Right atrium auricular region (tissue), 2 donors: ENCODE measurements at places on chromosomes 2 and 18. TPM values are rescaled to one million over a fixed set of nuclear protein-coding genes. Genes with fewer than 3 reads are reported as not detected.

DNA sequence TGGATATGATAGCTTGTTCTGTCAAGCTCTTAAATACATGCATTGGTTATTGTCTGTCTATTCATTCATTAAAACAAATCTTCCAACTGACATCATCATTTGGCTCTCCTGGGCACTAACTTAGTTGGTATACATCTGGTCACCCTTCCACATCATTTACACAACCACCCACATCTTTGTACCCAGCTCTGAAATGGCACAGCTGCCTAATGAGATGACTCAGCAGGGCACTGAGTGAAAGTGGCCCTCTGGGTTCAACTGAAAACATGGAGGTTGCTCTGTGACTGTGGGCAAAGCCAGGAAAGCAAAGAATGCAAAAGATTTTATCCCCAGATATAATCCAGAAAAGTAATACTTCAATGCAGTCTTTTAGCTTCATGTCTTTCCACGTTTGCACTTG, 234.0 kb upstream of the MAP2 start:
- no peaks in the 10 kb centered on the region for H3K27me3 ChIP-seq
- H3K36me3 ChIP-seq: no peaks in the 10 kb centered on the region
- H3K4me3 ChIP-seq: no peak overlapping the region
- H3K4me1 ChIP-seq: no peaks in the 10 kb centered on the region
- DNase-seq: no peak

DNA sequence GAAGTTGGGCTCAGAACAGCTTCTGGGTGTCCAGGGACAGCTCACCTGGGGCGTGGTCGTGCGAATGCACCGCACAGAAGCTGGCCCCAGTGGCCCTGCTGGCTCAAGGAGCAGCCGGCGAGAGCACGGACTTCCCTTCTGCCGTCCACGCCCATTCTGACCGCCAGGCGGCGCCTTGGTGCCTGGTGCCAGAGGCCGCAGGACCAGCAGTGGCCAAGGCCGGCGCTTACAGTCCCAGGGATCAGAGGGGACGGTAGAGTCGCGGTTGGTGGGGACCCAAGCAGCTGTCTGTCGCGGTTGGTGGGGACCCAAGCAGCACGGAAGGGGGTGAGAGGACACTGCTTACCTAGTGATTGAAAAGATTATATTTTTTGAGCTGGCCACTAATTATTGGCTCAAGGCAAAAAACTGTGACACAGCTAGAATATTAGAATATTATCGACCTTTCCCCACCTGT, 25.7 kb downstream of the NPPC start:
- H3K4me3 ChIP-seq: no peak overlapping the region
- no peak overlapping the region for H3K27ac ChIP-seq
- no peaks in the 10 kb centered on the region for H3K36me3 ChIP-seq
- no peaks in the 10 kb centered on the region for H3K4me1 ChIP-seq
- peak; percentile 68 for DNase-seq

Gene MSTN
- total RNA-seq: 0.19 TPM

Gene SRBD1
- 5.3 TPM for total RNA-seq

Gene CACNB4
- total RNA-seq: 0.37 TPM

- no peaks in the 10 kb centered on the region for H3K36me3 ChIP-seq
- no peak overlapping the region for H3K27ac ChIP-seq
- no peaks in the 10 kb centered on the region for H3K4me1 ChIP-seq
- H3K4me3 ChIP-seq: no peak overlapping the region
Measured at GRCh38 chr2:170917219-170917913, 11.7 kb upstream of the GORASP2 start.

DNA sequence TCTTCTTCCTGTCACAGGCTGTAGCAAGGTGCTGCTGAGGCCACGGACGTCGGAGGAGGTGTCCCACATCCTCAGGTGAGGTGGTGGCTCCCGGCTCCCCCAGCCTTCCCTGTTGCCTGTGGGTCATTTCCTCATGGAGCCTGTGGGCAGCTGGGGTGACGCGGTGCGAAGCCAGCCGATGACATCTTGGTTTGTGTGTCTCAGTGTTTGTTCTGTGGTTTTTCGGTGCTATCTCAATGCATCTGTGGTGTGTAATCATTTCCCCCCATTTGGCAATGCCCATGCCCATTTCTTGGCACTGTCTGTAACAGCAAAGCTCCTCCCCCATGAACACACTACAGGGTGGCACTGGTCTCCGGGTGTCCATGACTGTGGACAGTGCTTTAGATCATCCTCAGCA, 6.6 kb downstream of the D2HGDH start:
- no peak overlapping the region for H3K27ac ChIP-seq
- H3K36me3 ChIP-seq: peaks cover 17% of the 10 kb centered on the region
- H3K27me3 ChIP-seq: no peaks in the 10 kb centered on the region
- H3K4me1 ChIP-seq: peaks cover under 1% of the 10 kb centered on the region
- no peak for DNase-seq

- no peaks in the 10 kb centered on the region for H3K27me3 ChIP-seq
- H3K36me3 ChIP-seq: no peaks in the 10 kb centered on the region
Measured at GRCh38 chr2:235390816-235391194, 103.0 kb upstream of the AGAP1 start.

Gene PHLPP1
- 5.9 TPM for total RNA-seq

DNA sequence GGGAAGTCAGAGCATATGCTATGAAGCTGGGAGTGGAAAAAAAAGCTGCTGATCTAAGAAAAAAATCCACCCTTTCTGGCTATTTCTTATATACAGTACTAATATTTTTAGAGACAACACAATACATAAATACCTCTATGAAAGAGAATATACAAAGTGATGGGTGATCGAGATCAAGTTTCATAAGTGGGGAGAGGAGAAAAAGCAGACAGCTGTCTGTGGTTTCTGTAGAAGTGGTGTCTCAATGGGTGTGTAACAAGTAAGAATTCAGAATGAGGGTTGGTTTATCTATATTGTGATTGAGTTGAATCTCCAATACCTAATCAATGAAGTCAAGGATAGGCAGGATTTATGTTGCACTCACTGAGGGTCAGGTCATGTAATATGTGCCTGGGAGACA, 191.0 kb downstream of the HNMT start:
- no peak for DNase-seq
- no peaks in the 10 kb centered on the region for H3K4me1 ChIP-seq
- H3K36me3 ChIP-seq: no peaks in the 10 kb centered on the region
- H3K27ac ChIP-seq: no peak overlapping the region

- H3K36me3 ChIP-seq: no peaks in the 10 kb centered on the region
- peak; percentile 44 for DNase-seq
- no peaks in the 10 kb centered on the region for H3K27me3 ChIP-seq
- no peak overlapping the region for H3K27ac ChIP-seq
- no peaks in the 10 kb centered on the region for H3K4me1 ChIP-seq
Measured at GRCh38 chr2:241797441-241798080, 11.4 kb upstream of the NEU4 start.

Gene FOXI3
- total RNA-seq: not detected

Gene PLGLB2
- total RNA-seq: 0.26 TPM

Gene ZDBF2
- 10.6 TPM for total RNA-seq

Gene CNGA3
- total RNA-seq: not detected

DNA sequence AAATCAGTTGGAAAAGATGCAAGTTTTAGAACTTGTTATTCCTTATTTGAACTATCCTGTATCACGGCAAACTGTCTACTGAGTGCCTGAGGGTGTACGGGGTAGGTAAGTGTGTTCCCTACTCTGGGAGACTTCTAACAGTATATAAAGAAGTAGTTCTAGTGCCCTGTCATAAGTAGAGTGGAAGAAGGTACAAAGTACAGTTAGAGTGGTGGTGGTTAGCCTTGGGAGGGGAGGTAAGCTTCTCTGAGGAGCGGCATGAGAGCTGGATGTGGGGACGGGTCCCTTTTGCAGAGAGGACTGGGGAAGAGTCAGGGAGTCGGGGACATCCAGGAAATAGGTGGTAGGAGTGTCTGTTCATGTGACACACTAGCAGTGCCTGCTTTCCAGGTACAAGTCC, 48.5 kb downstream of the DGKD start:
- no peaks in the 10 kb centered on the region for H3K36me3 ChIP-seq
- H3K4me1 ChIP-seq: no peaks in the 10 kb centered on the region
- DNase-seq: no peak
- no peak overlapping the region for H3K4me3 ChIP-seq
- no peak overlapping the region for H3K27ac ChIP-seq

- peak overlapping the region; percentile 55 for H3K27ac ChIP-seq
- H3K4me3 ChIP-seq: no peak overlapping the region
- DNase-seq: no peak
- no peaks in the 10 kb centered on the region for H3K4me1 ChIP-seq
- no peaks in the 10 kb centered on the region for H3K27me3 ChIP-seq
Measured at GRCh38 chr2:54042341-54042740, 71.5 kb upstream of the PSME4 start.

DNA sequence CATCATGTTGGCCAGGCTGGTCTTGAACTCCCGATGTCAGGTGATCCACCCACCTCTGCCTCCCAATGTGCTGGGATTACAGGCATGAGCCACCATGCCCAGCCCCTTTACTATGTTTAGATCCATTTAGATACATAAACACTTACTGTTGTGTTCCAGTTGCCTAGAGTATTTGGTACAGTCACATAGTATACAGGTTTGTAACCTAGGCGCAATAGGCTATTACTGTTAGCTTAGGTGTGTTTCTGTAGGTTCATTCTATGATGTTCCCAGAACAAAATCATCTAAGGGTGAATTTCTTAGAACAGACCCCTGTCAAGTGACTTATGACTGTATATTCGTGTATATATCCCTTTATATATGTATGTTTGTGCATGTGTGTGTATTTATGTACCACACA, 61.8 kb downstream of the MYCN start:
- no peaks in the 10 kb centered on the region for H3K27me3 ChIP-seq
- DNase-seq: no peak
- H3K4me1 ChIP-seq: no peaks in the 10 kb centered on the region
- no peak overlapping the region for H3K27ac ChIP-seq

- H3K27me3 ChIP-seq: no peaks in the 10 kb centered on the region
- no peak for DNase-seq
- no peak overlapping the region for H3K27ac ChIP-seq
- H3K4me3 ChIP-seq: no peak overlapping the region
- H3K4me1 ChIP-seq: no peaks in the 10 kb centered on the region
- no peaks in the 10 kb centered on the region for H3K36me3 ChIP-seq
Measured at GRCh38 chr2:231475965-231476364, 11.7 kb upstream of the NCL start.

Gene SERPINB4
- total RNA-seq: not detected

Gene ZNF385B
- total RNA-seq: 33.3 TPM

DNA sequence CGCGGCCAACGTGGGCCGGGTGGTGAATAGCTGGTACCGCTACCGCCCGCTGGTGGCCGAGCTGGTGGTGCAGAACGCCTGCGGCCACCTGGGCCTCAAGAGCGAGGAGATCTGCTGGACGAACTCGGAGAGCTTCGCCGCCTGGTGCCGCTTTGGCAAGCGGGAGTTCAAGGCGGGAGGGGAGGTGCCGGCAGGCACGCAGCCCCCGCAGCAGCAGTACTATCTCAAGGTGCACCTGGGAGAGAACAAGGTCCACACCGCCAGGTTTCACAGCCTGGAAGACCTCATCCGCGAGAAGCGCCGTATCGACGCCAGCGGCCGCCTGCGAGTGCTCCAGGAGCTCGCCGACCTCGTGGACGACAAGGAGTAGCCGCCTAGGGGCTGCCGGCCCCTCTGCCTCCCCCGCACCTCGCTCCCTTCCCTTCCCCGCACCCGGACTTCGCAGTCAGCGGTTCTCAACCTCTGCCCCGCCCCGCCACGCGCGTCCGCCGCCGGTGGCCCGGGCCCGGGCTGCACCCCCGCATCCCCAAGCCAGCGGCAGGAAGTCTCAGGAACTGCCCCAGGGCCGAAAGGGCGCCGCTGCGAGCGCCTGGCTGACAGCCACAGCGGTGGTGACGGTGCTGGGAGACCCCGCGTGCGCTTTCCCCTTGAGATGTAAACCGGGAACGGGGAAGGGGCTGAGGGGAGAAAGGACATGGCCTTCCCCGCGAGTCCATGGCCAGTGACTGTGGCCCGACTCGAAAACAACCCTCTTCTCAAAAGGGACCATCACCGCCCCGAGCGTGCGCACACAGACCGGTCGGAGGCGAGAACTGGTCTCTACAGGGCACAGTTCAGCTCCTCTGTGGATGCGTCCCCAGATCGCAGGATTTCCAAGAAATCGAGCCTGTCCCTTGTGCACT, 2.2 kb downstream of the LRATD1 start:
- H3K4me3 ChIP-seq: peak overlapping the region; percentile 18
- H3K27me3 ChIP-seq: no peaks in the 10 kb centered on the region
- H3K27ac ChIP-seq: peak overlapping the region; percentile 48
- no peaks in the 10 kb centered on the region for H3K36me3 ChIP-seq
- peaks cover 42% of the 10 kb centered on the region for H3K4me1 ChIP-seq

Gene SPAST
- total RNA-seq: 9.0 TPM
